ENCODE measurements at places on chromosomes 6 and 20.

GRCh38 chr6:73503027-73503772 is 17.6 kb downstream of the EEF1A1 start:
- DNase-seq = no peak

GRCh38 chr6:134094441-134094840 is 42.0 kb upstream of the SLC2A12 start:
- DNase-seq = no peak

GRCh38 chr6:169223006-169223405 is 30.6 kb downstream of the THBS2 start:
- no peak for DNase-seq

GRCh38 chr6:30311101-30311500 is 15.6 kb upstream of the TRIM39 start:
- DNase-seq = no peak

DNA sequence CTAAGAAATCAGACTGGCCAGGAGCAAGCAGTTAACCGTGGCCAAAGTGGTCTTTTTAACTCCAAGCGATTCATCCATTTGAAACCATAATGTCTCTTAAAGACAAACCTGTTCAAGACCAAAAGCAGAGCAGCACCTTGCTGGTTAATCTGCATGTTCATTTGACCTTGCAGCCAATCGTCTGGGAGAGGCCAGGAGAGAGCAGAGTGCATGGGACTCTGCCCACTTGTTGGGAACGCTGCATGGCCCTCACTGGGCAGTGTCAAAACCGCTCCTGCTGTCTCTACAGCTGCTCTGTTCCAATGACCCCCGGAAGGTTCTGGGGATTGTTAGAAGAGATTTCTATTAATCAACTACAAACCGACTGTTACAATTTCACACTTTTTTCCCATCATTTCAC is 79.6 kb downstream of the OLIG3 start:
- DNase-seq = no peak

All from HEK293T (cell line).